ENCODE measurements at places on chromosomes 7 and 10.

- H3K27ac ChIP-seq: peak overlapping the region; percentile 49
- no peak overlapping the region for H3K4me3 ChIP-seq
- peaks cover 20% of the 10 kb centered on the region for H3K4me1 ChIP-seq
- H3K36me3 ChIP-seq: peaks cover 33% of the 10 kb centered on the region
Observed at GRCh38 chr10:74994854-74995253, 116.6 kb upstream of the SAMD8 start.

DNA sequence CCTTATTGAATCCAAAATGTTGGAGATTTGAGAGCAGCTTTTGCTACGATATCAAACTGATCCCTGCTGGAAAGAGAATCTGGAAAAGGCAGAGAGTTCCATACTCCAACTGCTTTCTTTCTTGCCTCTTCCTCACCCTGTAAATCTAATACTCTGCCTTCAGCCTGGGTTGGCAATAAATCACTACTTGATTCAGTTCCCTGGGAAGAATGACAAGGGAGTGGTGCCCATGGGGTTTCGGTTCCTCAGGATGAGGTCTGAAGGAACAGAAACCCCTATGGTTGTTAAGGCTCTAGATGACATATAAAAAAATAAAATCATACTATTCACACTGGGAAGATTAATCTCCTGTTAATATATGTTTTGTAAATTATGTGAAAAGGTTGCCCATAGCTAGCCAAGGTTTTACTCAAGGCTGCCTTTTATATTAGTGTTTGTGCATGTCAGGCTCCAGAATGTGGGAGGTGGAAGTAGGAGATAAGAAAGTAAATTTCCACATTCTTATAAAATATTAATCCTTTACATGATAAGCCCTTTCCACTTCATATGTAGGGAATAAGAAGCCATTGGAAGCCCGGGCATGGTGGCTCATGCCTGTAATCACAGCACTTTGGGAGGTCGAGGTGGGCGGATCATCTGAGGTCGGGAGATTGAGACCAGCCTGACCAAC, 106.2 kb upstream of the CACNA2D1 start:
- DNase-seq: no peak
- no peaks in the 10 kb centered on the region for H3K4me1 ChIP-seq
- H3K36me3 ChIP-seq: no peaks in the 10 kb centered on the region
- no peaks in the 10 kb centered on the region for H3K27me3 ChIP-seq
- no peak overlapping the region for H3K4me3 ChIP-seq

DNA sequence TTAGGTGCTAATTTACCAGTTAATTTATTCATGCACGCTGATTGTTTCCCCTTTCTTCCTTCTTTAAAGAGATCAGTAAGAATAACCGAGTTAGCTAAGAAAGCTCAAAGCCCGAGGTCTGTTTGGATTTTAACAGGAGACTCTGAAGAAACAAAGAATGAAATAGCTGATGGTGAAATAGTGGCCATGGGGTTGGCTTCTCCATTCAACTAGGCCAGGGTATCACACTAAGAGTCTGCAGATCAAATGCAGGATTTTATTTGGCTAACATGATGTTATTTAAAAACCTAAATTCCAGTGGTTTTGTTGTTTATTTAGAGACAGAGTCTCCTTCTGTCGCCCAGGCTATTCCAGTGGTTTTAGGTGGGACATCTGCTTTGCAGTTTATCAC, 65.2 kb upstream of the SYPL1 start:
- H3K4me1 ChIP-seq: peaks cover 4% of the 10 kb centered on the region
- H3K4me3 ChIP-seq: no peak overlapping the region
- no peak overlapping the region for H3K27ac ChIP-seq
- peaks cover 18% of the 10 kb centered on the region for H3K27me3 ChIP-seq

- no peak overlapping the region for H3K4me3 ChIP-seq
- no peaks in the 10 kb centered on the region for H3K27me3 ChIP-seq
- H3K4me1 ChIP-seq: peaks cover 1% of the 10 kb centered on the region
- no peak for DNase-seq
Observed at GRCh38 chr7:144649120-144649519, 186.7 kb downstream of the TPK1 start.

DNA sequence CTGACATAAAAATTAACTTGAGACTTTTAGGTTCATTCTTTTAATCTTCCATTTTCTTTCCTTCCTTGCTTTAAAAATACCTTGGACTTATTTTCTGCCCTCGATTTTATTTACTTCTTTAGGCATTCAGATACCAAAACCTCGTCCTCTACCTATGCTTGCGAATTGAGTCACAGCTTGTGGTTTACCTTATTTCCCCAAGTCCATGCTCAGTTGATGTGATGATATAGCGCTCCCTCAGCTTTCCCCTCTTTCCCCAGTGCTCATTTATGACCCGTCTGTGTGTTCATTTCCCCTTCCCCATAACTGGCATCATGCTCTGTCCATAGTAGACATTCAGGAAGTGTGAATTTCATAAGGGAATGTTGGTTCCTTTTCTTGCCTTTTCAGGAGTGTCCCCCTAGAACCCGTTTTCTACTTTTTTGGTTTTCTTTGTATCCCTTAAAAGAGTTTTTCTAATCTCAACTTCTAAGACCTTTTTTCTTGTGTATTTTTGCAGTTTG, 19.1 kb upstream of the PRKRIP1 start:
- peaks cover 38% of the 10 kb centered on the region for H3K36me3 ChIP-seq
- DNase-seq: no peak
- H3K4me3 ChIP-seq: no peak overlapping the region
- no peak overlapping the region for H3K27ac ChIP-seq
- peaks cover 5% of the 10 kb centered on the region for H3K4me1 ChIP-seq
- no peaks in the 10 kb centered on the region for H3K27me3 ChIP-seq

- H3K36me3 ChIP-seq: no peaks in the 10 kb centered on the region
- H3K4me3 ChIP-seq: no peak overlapping the region
- peak; percentile 12 for DNase-seq
- H3K27ac ChIP-seq: no peak overlapping the region
Observed at GRCh38 chr7:123190109-123190831, 9.5 kb downstream of the SLC13A1 start.

- peak overlapping the region; percentile 95 for H3K27ac ChIP-seq
- DNase-seq: no peak
Observed at GRCh38 chr10:5685764-5686240, 1.2 kb downstream of the TASOR2 start.

GRCh38 chr10:116752563-116752962, 10.2 kb upstream of the HSPA12A start:
- H3K27ac ChIP-seq: no peak overlapping the region
- H3K4me1 ChIP-seq: no peaks in the 10 kb centered on the region
- H3K4me3 ChIP-seq: no peak overlapping the region

DNA sequence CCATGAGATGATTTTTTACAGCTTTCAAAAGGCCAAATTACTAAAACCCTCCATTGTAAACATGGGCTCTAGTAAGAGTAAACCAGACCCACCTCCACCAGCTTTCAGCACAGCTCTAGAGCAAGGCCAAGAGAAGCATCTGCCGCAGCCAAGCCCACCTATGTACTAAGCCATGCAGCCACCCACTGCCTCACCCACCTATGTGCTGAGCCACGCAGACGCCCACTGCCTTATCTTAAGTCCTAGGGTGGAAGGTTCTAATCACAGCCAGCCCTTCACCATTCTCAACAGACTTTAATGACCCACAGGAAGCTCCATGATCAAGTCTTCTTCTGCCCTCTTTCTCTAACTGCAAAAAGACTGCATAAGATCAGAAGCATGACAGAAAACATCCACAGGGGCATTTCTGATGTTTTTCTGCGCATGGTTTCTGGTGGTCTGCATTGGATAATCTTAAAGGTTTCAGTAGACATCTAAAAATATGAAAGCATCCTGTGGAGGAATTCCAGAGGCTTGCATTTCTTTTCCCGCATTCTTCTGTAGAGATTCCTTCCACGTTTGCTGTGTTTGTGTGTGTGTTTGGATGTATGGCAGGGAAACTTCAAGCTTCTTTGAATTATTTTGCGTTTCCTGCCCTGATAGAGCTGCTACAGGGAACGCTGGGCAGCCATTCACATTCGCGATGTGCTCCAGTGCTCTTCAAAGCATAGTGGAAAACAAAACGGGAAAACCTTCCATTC, 286.1 kb upstream of the KLF6 start:
- H3K36me3 ChIP-seq: no peaks in the 10 kb centered on the region
- no peak overlapping the region for H3K27ac ChIP-seq
- no peak for DNase-seq
- no peak overlapping the region for H3K4me3 ChIP-seq

GRCh38 chr7:123609883-123610239, 8.2 kb downstream of the ASB15 start:
- H3K27ac ChIP-seq: no peak overlapping the region
- no peaks in the 10 kb centered on the region for H3K27me3 ChIP-seq
- no peak for DNase-seq

GRCh38 chr7:37285706-37286453, 162.8 kb downstream of the ELMO1 start:
- no peaks in the 10 kb centered on the region for H3K27me3 ChIP-seq
- H3K36me3 ChIP-seq: peaks cover 11% of the 10 kb centered on the region
- peaks cover 33% of the 10 kb centered on the region for H3K4me1 ChIP-seq
- H3K27ac ChIP-seq: no peak overlapping the region

- no peaks in the 10 kb centered on the region for H3K36me3 ChIP-seq
- no peak for DNase-seq
- H3K4me1 ChIP-seq: no peaks in the 10 kb centered on the region
- H3K27me3 ChIP-seq: no peaks in the 10 kb centered on the region
Observed at GRCh38 chr7:10225275-10225674, 748.4 kb upstream of the PHF14 start.

- H3K27me3 ChIP-seq: no peaks in the 10 kb centered on the region
- no peak overlapping the region for H3K4me3 ChIP-seq
- H3K27ac ChIP-seq: no peak overlapping the region
- no peaks in the 10 kb centered on the region for H3K36me3 ChIP-seq
- no peak for DNase-seq
Observed at GRCh38 chr10:20034732-20035131, 218.5 kb downstream of the PLXDC2 start.

- no peaks in the 10 kb centered on the region for H3K27me3 ChIP-seq
- no peak for DNase-seq
- H3K27ac ChIP-seq: no peak overlapping the region
Observed at GRCh38 chr7:52161483-52161882, 844.9 kb upstream of the COBL start.

- no peaks in the 10 kb centered on the region for H3K4me1 ChIP-seq
- H3K27ac ChIP-seq: no peak overlapping the region
- H3K4me3 ChIP-seq: no peak overlapping the region
- no peak for DNase-seq
- H3K27me3 ChIP-seq: no peaks in the 10 kb centered on the region
Observed at GRCh38 chr7:84176716-84177115, 17.9 kb downstream of the SEMA3A start.

- no peak overlapping the region for H3K27ac ChIP-seq
- H3K36me3 ChIP-seq: no peaks in the 10 kb centered on the region
- no peaks in the 10 kb centered on the region for H3K27me3 ChIP-seq
- no peak for DNase-seq
- no peak overlapping the region for H3K4me3 ChIP-seq
Observed at GRCh38 chr7:79176859-79177477, 276.5 kb downstream of the MAGI2 start.

- no peaks in the 10 kb centered on the region for H3K27me3 ChIP-seq
- H3K36me3 ChIP-seq: no peaks in the 10 kb centered on the region
- DNase-seq: no peak
- no peaks in the 10 kb centered on the region for H3K4me1 ChIP-seq
Observed at GRCh38 chr7:33379891-33380525, 250.6 kb downstream of the BBS9 start.

GRCh38 chr7:142954680-142955268, 7.4 kb downstream of the KEL start:
- H3K4me3 ChIP-seq: no peak overlapping the region
- H3K27me3 ChIP-seq: peaks cover 20% of the 10 kb centered on the region
- H3K36me3 ChIP-seq: no peaks in the 10 kb centered on the region

- no peak overlapping the region for H3K27ac ChIP-seq
- H3K4me1 ChIP-seq: peaks cover 52% of the 10 kb centered on the region
- no peaks in the 10 kb centered on the region for H3K36me3 ChIP-seq
- H3K4me3 ChIP-seq: no peak overlapping the region
Observed at GRCh38 chr7:117011419-117012260, 58.3 kb downstream of the ST7 start.

GRCh38 chr10:74683621-74684364, 142.6 kb upstream of the KAT6B start:
- peaks cover 5% of the 10 kb centered on the region for H3K36me3 ChIP-seq
- H3K27ac ChIP-seq: no peak overlapping the region
- H3K4me3 ChIP-seq: no peak overlapping the region
- H3K4me1 ChIP-seq: peaks cover 13% of the 10 kb centered on the region
- H3K27me3 ChIP-seq: no peaks in the 10 kb centered on the region

DNA sequence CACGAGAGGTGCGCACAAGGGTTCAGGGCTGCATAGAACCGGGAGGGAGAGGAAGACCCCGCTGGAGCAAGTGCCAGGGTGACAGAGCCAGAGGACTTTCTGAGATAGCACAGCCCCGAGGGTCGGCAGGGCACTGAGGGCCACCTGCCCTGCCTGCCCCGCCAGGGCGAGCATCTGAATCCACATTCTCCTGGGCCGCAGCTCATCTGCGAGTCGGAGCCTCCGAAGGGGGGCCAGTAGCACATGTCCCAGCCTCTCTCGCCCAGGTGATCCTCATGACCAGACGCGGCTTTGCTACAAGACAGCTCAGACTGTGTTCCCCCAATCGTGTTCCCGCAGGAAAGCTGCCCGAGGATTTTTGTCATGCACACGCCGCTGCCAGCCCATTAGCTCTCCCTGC, 71.2 kb downstream of the ADARB2 start:
- DNase-seq: no peak
- H3K4me3 ChIP-seq: no peak overlapping the region
- no peak overlapping the region for H3K27ac ChIP-seq
- H3K27me3 ChIP-seq: no peaks in the 10 kb centered on the region
- no peaks in the 10 kb centered on the region for H3K36me3 ChIP-seq

- H3K4me3 ChIP-seq: peak overlapping the region; percentile 71
- peaks cover 35% of the 10 kb centered on the region for H3K4me1 ChIP-seq
- peaks cover 50% of the 10 kb centered on the region for H3K36me3 ChIP-seq
- no peak overlapping the region for H3K27ac ChIP-seq
- no peaks in the 10 kb centered on the region for H3K27me3 ChIP-seq
Observed at GRCh38 chr10:124688386-124688785, 55.8 kb downstream of the FAM53B start.

GRCh38 chr7:139075871-139076686, 33.4 kb downstream of the ZC3HAV1 start:
- no peaks in the 10 kb centered on the region for H3K27me3 ChIP-seq
- no peak overlapping the region for H3K4me3 ChIP-seq
- DNase-seq: no peak
- H3K4me1 ChIP-seq: peaks cover 63% of the 10 kb centered on the region
- no peak overlapping the region for H3K27ac ChIP-seq

- no peak for DNase-seq
- peaks cover 2% of the 10 kb centered on the region for H3K4me1 ChIP-seq
- H3K27ac ChIP-seq: no peak overlapping the region
- H3K36me3 ChIP-seq: no peaks in the 10 kb centered on the region
- no peak overlapping the region for H3K4me3 ChIP-seq
Observed at GRCh38 chr10:34046506-34047034, 712.1 kb upstream of the NRP1 start.

- no peaks in the 10 kb centered on the region for H3K36me3 ChIP-seq
- no peaks in the 10 kb centered on the region for H3K27me3 ChIP-seq
- no peak overlapping the region for H3K27ac ChIP-seq
- H3K4me1 ChIP-seq: no peaks in the 10 kb centered on the region
- H3K4me3 ChIP-seq: no peak overlapping the region
- no peak for DNase-seq
Observed at GRCh38 chr10:44470784-44471183, 85.9 kb upstream of the CXCL12 start.

GRCh38 chr7:27361522-27361921, 118.9 kb downstream of the EVX1 start:
- peaks cover 4% of the 10 kb centered on the region for H3K27me3 ChIP-seq
- no peak for DNase-seq
- no peaks in the 10 kb centered on the region for H3K4me1 ChIP-seq
- no peak overlapping the region for H3K4me3 ChIP-seq

Data from T-helper 2 cell treated with Interferon-gamma antibody and Interleukin-4, amounts not matched to agents 5 μg/mL and 100 μg/mL, for 36 hours (primary cell).